Activated naive CD4-positive, alpha-beta T cell (primary cell): ENCODE measurements at places on chromosomes 5 and 9.
A peak's percentile ranks its signal among the peaks of the same experiment; 100 is the strongest.

GRCh38 chr9:114006155-114006550 is 71.9 kb downstream of the AMBP start:
- no peak for DNase-seq

- DNase-seq: no peak
These were observed 126.4 kb downstream of the LPAR1 start for GRCh38 chr9:110911659-110912418.

- DNase-seq: no peak
These were observed 68.4 kb downstream of the PAM start for GRCh38 chr5:102823441-102823874.

DNA sequence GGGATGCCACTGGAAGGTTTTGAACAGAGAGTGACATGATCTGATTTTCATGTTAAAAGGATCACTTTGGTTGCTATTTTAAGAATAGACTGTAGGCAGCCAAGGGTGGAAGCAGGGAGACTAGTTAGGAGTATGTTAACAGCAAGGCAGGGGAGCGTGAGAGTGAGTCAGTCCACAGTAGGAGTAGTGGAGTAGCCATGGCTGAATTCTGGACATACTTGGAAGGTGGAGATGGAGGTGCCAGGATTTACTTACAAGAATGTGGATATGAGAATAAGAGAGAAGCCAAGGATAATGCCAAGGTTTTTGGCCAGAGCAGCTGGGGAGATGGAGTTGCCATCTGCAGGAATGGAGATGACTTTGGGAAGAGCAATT is 118.8 kb downstream of the GALNT10 start:
- DNase-seq: no peak

DNA sequence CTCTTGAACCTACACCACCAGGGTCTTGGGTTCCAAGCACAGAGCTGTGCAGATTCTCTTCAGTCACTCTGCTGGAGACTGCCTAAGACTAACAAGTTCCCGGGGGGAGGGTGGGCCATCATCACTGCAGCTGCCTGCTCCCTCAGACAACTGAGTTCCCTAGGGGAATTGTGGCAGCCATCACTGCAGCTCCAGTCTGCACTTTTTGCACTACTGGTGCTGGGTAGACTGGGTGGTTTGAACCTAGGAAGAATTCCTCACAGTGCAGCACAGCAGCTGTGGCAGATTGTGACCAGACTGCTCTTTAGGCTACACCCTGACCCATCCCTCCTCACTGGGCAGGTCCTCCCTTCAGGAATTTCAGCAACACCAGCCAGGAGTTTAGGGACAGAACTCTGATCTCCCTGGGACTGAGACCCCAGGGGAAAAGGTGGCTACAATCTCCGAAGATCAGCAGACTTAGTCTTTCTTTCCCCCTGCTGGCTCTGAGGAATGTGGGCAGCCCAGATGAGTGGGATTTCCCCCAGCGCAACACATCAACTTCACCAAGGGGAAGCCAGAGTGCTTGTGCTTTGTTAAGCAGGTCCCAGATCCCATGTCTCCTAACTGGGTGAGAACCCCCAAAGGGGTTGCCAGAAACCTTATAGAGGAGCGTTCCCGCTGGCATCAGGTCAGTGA is 30.9 kb upstream of the RGMB start:
- DNase-seq: no peak

GRCh38 chr9:79700607-79701360 is 129.0 kb downstream of the TLE4 start:
- DNase-seq: no peak

- DNase-seq: no peak
These were observed 133.9 kb downstream of the LHFPL2 start for GRCh38 chr5:78514427-78515330.

DNA sequence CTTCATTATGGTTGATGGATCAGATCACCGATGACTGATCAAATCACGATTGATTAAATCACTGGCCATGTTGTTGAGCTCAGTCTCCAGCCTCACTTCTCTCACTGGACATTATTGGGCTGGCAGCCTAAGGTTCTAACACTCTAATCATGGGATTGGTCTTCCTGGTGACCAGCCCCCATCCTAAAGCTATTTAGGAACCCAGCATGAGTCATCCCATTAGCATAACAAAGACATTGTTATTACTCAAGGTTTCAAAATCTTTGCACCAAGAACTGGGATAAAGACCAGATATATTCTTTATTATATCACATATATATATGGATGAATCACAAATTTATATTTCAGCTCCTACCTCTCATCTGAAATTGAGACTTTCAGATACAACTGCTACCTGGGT is 272.1 kb upstream of the IL12B start:
- DNase-seq: no peak

DNA sequence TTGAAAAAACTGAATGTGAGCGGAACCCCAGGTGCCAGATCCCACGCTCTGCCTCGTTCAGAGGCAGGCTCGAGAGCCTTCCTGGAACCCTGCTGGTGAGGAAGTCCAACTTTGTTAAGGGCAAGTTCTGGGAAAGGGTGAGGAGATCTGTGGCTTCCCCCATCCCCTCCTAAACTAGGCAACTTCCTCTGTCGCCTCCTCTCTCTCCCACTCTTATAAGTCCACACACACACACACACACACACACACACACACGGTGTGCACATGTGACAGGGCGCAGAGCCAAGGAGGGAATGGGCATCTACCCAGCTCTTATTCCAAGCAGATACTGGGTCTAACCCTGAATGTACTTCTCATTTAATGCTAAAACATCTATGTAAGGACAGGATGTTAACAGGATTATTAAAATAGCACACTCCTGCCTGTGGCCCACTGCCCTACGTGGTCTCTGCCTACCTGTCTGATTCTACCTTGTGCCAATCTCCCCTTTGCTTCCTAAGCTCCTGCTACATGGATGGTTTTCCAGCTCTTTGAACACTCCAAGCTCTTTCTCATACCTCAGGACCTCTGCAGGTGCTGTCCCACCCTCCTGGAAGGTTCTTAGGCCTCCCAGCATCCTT is 72.4 kb upstream of the FBXW11 start:
- DNase-seq: no peak

GRCh38 chr5:72673623-72674022 is 142.8 kb upstream of the TNPO1 start:
- no peak for DNase-seq

- DNase-seq: no peak
These were observed 56.8 kb downstream of the HMGCS1 start for GRCh38 chr5:43256261-43256966.

GRCh38 chr5:6900247-6901227 is 187.3 kb downstream of the TENT4A start:
- no peak for DNase-seq

GRCh38 chr9:111876179-111876578 is 20.4 kb upstream of the UGCG start:
- no peak for DNase-seq

GRCh38 chr9:110659891-110660541 is 8.6 kb upstream of the MUSK start:
- no peak for DNase-seq

DNA sequence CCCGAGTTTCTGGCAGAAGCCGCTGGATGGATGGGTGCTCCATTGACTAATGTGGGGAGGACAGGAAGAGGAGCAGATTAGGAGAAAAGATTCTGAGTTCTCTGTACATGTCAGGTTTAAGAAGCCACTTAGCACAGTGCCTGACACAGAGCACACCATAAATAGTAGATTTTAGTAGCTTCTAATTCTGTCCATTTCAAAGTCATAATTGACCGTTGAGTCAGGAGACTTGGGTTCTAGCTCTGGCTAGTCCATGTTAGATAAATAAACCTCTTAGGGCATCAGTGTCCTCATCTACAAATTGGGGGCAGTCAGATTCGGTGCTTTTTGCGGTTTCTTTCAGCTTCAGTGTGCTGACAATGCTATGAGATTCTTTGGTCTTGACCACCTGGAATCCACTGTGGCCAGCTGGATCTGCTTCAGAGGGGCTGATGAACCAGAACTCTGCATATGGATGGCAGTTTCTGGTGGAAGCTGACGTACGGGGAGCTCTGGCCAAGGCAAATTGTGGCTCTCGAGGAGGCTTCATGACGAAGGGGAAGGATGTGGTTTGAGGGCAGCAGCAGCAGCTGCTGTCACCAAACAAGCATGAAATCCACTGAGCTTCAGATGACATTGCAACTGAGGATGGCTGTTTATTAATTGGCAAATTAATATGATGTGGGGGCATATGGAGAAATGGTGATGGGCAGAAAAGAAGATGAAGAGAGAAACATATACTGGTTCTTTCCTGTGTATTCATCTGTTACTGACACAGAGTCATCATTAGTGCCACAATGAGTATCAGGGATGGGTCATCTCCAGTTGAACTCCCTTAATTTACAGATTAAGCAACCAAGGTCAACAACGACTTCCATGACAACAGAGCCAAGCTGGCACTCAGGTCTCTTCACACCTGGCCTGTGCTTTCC is 134.4 kb downstream of the AOPEP start:
- DNase-seq: peak; percentile 41

DNA sequence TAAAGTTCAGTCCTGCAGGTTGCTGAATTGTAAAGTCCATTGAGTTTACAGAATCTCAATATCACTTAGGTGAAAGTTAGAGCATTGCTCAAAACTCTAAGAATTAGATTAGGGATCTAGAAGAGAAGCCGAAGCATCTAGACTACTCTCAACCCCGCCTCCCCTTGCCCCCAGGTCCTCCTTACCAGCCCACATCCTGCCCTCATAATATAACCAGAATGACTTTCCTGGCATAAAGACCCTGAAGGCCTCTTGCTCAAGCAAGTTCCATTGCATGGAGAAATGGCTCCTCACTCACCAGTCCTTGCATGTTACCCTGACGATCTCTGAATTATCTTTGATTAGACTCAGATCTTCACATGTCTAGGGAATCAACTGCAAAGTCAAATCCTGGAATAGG is 78.8 kb downstream of the SPATA31C2 start:
- no peak for DNase-seq

GRCh38 chr9:84975926-84976325 is 306.4 kb downstream of the NTRK2 start:
- no peak for DNase-seq

DNA sequence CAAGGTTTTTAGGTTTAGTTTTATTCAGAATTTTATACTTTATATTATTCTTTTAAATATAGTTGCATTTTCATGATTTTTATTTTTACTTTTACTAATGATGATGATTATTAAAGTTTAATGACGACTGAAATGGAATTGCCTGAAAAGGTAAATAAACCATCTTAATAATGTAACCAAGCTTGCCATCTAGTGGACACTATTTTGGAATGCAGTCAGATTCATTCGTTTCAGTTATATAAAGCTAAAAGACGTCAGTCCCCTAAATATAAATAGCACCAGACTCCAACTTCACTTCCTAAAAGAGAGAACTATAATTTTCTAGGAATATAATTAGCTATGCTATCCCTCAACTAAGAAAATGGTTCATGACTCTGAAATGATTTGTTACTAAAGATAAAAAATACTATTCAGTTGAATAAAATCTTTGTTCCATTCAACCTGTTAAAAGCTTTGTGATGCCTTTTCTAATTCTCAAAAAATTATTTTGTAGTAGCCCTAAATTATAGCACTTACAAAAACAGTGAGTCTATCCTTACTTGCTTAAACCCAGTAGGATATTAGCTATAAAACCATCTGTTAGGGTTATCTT is 19.9 kb downstream of the ABITRAM start:
- DNase-seq: no peak

DNA sequence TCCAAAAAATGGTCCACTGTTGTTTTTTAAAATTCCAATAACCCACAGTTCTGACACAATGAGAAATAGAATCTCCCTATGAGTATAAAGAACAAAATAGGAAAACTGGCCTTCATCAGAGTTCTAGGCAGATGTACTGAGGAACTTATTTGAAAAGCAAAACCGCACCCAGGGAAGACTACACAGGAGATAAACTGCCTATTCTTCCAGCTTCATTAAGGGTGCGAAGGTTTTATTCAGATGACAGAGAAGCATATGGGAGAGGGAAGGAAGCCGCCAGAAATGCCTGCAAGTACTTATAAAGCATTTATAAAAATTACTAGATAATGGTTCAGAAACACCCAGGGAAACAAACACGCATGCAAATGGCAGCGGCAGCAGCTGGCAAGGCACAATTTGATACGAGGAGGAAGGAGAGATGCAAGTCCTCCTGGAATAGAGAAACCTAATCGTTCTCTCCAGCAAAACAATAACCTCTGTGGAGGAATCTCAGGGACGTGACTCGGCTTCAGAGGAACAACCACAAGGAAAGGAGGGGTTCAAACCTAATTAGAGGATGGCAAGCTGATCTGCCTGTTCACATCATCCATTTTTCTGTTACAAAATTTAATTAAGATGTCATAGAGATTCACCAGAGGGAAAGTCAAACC is 9.0 kb downstream of the TTLL11 start:
- no peak for DNase-seq

DNA sequence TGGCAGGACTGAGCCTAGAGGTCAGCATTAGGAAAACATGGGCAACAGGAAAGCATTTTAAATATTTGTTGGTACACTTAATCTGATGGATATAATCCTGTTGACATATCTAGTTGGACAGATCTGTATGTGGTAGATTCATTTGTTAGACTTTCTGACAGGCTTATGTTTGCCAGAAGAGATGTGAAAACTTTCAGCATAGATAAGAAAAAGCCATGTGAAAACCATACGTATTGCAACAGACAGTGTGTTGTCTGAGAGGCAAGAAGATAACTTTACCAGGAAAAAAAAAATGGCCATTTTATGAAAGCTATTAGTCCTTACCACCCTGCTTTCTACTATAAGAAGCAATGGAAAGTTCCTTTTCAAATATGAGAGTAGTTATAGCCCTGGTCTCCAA is 1902.2 kb upstream of the C9orf72 start:
- DNase-seq: no peak

- no peak for DNase-seq
These were observed 57.7 kb upstream of the SHB start for GRCh38 chr9:38126730-38127129.

DNA sequence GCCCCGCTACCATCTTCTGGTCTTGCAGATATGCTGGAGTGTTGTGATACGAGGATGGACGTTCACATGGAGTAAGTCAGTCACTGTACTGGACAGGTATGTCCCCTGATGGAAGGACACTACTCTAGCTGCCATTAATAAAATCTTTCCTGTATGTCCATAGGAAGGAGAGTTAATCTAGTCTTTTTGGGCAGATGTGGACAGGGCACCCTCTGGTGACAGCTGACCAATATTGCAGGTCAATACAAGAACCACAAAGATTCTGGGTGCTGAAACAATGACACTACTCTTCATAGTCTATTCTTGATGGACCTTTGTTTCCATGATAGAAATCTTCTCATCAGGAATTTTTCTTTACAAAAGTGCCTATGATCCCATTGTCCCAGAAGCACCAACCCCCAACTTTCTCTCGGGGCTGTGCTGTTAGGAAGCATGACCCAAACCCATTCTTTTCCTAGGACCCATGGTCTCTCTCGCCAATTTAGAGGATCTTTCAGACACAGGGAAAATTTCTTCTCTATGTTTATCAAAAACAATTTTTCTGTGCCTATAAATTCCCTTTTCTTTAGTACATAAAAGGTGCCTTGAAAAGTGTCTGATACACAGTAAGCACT is 376.9 kb downstream of the DTWD2 start:
- DNase-seq: no peak

GRCh38 chr5:36041537-36041845 is 25.2 kb downstream of the UGT3A2 start:
- no peak for DNase-seq

GRCh38 chr5:133446440-133446839 is 165.9 kb downstream of the FSTL4 start:
- no peak for DNase-seq

- DNase-seq: no peak
These were observed 671 bp downstream of the RGS14 start for GRCh38 chr5:177358370-177358819.
